ENCODE measurements at places on chromosomes 5 and 9. TPM values are rescaled to one million over a fixed set of nuclear protein-coding genes. Genes with fewer than 3 reads are reported as not detected.
A peak's percentile ranks its signal among the peaks of the same experiment; 100 is the strongest.

GRCh38 chr5:95581576-95581975 is 26.7 kb downstream of the ARSK start:
- DNase-seq, result no peak
- no peak overlapping the region for H3K4me3 ChIP-seq
- H3K27ac ChIP-seq, result no peak overlapping the region
- H3K27me3 ChIP-seq, result no peaks in the 10 kb centered on the region
- no peaks in the 10 kb centered on the region for H3K4me1 ChIP-seq
- no peaks in the 10 kb centered on the region for H3K36me3 ChIP-seq

GRCh38 chr5:149060325-149060724 is 2.5 kb downstream of the SH3TC2 start:
- H3K4me1 ChIP-seq, result peaks cover 5% of the 10 kb centered on the region

DNA sequence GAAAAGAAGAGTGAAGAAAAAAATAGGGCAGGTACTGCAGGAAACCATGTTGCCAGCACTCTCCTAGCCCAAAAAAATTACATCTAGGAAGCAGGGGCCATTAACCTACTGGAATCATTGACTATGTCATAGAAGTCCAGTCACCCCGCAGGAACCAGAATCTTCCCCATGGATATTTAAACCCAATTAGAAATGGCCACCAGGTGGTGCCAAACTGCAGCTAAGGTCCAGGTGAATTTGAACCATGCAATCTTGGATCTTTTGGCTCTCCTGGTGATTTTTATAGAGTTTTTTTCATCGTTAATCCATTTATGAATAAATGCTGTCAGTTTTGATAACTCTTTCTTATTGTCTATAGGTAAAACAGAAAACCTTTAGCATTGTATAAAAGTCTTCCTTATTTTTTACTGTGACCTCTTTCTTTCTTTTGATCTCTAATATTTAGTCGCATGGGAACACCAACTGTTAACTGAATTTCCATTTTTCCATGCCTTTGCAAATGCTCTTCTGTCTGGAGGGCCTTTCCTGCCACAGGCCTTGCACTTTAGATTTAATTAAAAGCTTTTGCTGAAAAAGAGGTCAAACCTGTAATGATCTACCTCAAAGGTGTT is 147.5 kb upstream of the FGF10 start:
- no peaks in the 10 kb centered on the region for H3K4me1 ChIP-seq
- H3K27me3 ChIP-seq, result no peaks in the 10 kb centered on the region

DNA sequence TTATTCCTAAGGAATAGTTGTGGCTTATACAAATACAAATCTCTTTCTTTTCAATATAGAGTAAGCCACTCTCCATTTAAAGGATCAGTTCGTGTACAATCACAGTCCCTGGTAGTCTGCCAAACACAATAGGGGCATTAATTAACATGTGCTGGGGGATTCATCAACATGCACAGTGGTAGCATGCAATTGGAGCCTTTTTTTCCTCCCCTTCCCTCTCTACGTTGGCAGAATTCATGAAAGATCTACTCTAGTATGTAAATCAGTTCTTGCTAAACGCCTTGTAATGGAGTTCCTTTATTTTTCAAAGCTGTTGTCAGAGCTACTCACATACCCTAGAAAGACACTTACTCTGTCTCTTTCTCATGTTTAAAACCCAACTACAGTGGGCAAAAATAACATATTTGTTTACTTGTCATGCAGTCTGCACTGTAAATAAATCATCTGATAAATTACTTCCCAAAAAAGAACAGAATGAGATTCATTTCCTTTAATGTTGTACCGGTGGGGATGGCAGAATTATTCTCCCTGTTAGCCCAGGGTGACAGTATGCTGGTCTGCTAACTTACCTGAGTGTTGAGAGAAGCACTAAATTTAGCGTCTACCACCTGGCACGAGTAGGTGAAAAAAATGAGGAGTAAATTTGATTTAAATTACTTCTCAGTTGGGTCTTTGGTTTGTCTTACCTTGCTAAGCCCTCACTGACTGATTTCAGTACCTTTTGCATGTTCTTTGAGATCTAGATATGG is 341.5 kb upstream of the CCNH start:
- DNase-seq, result no peak
- H3K4me1 ChIP-seq, result no peaks in the 10 kb centered on the region
- no peak overlapping the region for H3K4me3 ChIP-seq
- H3K36me3 ChIP-seq, result no peaks in the 10 kb centered on the region

DNA sequence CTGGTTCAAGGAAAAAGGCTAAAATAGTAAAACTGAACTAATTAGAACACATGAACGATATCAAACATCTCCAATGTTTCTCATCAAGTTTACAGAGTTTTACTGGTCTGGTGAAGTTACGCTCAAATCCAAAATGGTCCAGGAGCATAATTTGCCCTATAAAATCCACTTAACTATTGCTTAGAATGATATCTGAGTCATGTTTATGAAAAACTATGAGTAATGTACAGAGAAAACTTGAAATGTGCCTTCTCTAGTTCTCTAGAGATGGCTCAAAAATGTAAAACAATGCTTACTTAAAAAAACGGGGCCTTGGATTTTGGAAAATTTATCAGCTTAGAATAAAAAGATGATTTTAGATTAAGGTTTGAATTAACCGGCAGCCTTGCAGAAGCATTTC is 108.1 kb downstream of the FBXW11 start:
- H3K27ac ChIP-seq, result no peak overlapping the region
- no peak for DNase-seq
- H3K4me3 ChIP-seq, result no peak overlapping the region
- H3K36me3 ChIP-seq, result peaks cover 4% of the 10 kb centered on the region

- no peak overlapping the region for H3K27ac ChIP-seq
- no peak for DNase-seq
- no peaks in the 10 kb centered on the region for H3K36me3 ChIP-seq
These were observed 146.9 kb upstream of the FBN2 start for GRCh38 chr5:128684961-128685360.

- no peak overlapping the region for H3K27ac ChIP-seq
- no peak overlapping the region for H3K4me3 ChIP-seq
- H3K36me3 ChIP-seq, result no peaks in the 10 kb centered on the region
- H3K4me1 ChIP-seq, result peaks cover 13% of the 10 kb centered on the region
- H3K27me3 ChIP-seq, result no peaks in the 10 kb centered on the region
These were observed 260.4 kb downstream of the ARL15 start for GRCh38 chr5:54049963-54050362.

- no peaks in the 10 kb centered on the region for H3K36me3 ChIP-seq
- H3K4me1 ChIP-seq, result peaks cover 12% of the 10 kb centered on the region
- no peaks in the 10 kb centered on the region for H3K27me3 ChIP-seq
- H3K27ac ChIP-seq, result peak overlapping the region; percentile 28
- DNase-seq, result peak; percentile 16
These were observed 46.8 kb downstream of the DBH start for GRCh38 chr9:133682818-133683585.

ADAMTS13 gene
- polyA plus RNA-seq, result 6.5 TPM
